ENCODE measurements at places on chromosomes 16 and 17. TPM values are rescaled to one million over a fixed set of nuclear protein-coding genes. Genes with fewer than 3 reads are reported as not detected.
A peak's percentile ranks its signal among the peaks of the same experiment; 100 is the strongest.

GRCh38 chr17:44120851-44121605 lies 2.4 kb downstream of the HDAC5 start:
- DNase-seq: no peak

DNA sequence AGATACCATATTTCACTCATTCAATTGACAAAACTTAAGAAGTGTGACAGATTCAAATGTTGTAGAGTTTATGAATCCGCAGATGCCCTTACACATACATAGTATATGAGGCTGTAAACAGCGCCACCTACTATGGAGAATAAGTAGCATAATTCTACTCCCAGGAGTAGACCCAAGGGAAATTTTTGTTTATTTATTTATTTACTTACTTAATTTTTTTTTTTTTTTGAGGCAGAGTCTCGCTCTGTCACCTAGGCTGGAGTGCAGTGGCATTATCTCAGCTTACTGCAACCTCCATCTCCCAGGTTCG lies 35.5 kb downstream of the GAN start:
- DNase-seq: no peak

DNA sequence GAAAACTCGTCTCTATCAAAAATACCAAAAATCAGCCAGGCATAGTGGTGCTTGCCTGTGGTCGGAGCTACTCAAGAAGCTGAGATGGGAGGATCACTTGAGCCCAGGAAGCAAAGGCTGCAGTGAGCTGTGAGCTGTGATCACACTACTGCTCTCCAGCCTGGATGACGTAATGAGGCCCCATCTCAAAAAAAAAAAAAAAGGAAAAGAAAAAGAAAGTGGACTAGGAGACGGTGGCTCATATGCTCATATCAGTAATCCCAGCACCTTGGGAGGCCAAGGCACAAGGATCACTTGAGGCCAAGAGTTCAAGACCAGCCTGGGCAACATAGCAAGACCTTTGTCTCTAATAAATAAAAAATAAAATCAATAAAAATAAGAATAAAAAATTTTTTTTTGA lies 8.8 kb upstream of the SUMO2 start:
- no peak for DNase-seq

GRCh38 chr16:73031155-73031866 lies 16.6 kb downstream of the ZFHX3 start:
- DNase-seq: no peak

- DNase-seq: no peak
Measured at GRCh38 chr17:2070241-2071023, 15.5 kb downstream of the HIC1 start.

DNA sequence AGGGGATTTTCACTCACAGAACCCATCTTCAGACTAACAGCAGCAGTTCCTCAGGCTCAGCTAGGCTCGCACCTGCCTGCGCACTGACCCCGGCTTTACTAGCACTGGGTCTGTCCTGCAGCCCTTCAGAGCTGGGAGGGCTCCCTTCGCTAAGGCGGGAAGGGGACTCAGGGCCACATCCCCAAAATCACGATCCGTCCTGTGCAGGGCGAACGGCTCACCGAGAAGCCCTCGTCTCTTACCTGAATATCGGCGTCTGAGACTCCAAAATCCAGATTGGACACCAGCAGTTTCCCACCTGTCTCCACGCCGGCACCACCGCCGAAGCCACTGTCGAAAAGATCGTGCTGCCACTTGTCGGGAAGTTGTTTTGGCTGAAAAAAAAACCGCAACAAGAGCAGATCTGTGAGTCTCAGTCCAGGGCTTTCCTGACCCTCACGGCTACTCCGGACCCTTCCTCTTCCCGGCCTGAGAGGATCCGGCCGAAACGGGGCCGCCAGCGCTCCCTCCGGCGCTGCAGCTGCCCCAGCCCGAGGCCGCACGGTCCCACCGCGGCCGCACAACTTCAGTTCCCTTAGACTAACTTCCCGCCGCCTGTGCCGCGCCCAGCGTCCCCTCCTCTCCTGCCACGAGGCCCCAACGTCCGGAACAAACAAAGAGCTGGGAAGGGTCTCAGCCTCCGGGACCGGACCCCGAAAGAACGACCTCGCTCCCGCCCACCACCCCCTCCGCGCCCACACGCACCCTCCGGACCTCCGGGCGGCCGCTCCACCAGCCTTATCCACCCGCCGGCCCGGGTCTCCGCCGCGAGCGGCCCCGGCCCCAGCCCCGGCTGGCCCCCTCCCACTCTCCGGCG lies 711 bp downstream of the ALYREF start:
- no peak for DNase-seq

DNA sequence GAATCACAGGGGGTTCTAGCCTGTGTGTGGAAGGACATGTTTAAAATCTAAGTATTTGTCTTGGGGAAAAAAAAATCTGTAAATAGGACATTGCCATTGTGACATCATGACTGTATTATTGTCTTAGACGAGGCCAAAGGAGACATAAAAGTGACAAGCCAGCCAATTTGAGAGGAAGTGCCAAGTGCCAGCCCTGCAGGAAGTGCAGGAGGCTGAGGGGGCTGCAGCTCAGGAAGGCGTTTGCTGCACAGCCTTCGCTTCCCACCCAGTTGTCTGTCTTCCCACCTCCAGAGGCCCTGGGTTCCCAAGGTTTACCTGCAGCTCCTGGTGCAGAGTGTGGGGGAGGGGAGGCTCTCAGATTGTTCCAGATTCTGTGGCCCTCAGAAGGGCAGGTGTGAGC lies 1.3 kb downstream of the ADCY7 start:
- no peak for DNase-seq

DNA sequence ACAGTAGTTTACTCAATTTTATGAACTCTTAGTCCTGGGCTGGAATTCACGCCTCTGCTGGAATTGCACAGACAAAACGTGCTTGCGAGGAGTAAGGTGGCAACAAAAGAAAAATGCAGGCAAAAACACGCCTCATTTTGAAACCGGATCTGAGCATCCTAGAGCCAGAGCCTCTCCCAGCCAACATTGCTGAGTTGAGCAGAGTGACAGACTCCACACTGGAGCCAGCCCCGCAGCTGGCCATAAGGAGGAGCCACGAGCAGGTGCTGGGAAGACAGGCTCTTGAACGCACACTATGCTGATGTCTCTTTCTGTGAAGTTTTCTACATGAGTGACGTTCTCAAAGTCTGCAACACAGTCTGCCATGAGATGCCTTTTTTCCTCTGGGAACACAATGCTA lies 14.6 kb upstream of the HSBP1 start:
- DNase-seq: no peak

DNA sequence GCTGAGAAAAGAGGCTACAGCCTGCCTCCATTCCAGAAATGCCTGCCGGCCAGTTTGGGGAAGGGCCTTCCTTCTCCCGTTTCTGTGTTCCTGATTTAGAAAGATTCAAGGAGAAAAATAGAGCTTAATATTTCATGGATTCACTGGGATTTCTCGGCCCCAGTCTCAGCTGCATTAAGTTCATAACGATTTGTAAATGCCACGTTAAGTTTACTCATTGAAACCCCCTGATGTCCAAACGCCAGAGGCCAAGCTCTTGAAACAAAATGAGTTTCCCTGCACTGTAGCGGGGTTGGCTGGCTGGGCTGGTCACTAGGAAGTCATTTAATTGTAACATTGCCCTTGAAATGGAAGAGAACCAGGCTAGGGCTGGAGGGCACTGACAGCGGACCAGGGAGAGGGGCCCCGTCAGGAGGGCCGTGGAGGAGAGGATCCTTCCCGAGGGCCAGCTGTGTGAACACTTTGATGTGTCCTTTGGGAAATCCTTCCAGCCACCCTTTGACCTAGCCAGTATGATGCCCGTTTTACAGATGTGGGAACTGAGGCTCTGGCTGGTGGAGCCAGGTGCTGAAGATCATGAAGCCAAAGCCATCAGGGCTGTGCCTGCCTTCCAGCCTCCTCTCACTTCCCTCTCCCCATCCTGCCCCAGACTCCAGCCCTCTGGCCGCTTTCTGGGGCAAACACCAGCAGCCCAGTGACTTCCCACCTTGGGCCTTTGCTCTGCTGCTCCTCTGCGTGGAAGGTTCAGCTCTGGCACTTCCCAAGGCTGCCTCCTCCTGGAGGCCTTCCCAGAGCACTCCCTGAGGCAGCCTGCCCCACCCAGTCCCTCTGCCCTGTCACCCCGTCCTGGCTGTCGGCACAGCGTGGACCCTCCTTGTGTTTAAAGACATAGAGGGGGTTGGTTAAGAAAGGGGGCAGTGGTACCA lies 220.6 kb downstream of the KATNIP start:
- no peak for DNase-seq

DNA sequence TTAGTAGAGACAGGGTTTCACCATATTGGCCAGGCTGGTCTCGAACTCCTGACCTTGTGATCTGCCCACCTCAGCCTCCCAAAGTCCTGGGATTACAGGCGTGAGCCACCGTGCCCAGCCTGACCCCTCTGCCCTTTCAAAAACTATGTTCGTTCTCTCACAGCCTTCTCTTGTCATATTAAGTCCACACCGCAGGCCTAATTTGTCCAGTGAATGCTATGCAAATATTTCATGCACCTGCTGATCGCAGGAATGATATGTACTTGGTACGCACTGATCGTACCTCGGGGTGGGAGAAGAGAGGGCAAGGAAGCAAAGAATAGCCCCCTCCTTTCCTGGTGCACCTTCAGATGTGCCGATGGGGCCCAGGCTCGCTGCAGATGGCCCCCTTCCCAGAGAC lies 3.0 kb upstream of the BIRC5 start:
- DNase-seq: no peak

DNA sequence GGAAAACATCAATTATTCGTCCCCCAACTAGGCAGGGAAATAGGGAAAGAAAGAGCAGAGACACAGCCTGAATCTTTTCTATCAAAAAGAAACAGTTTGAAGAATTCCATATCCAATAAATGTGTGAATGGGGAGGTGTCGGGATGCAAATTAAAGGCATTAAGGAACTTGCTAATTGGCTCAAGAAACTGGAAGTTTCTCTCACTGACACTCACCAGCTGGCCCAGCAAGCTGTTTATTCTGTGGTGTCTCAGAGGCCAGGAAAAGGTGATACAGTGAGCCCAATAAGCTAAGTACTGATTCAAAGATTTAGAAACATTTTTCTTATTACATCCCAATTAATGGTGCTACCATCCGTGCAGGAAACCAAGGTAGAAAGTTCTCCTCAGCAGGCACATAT lies 104.4 kb upstream of the CLEC3A start:
- DNase-seq: no peak

- DNase-seq: no peak
Measured at GRCh38 chr17:75825149-75825552, 19.1 kb downstream of the UNC13D start.

GRCh38 chr17:57284984-57285646 lies 28.8 kb downstream of the MSI2 start:
- DNase-seq: peak; percentile 54

DNA sequence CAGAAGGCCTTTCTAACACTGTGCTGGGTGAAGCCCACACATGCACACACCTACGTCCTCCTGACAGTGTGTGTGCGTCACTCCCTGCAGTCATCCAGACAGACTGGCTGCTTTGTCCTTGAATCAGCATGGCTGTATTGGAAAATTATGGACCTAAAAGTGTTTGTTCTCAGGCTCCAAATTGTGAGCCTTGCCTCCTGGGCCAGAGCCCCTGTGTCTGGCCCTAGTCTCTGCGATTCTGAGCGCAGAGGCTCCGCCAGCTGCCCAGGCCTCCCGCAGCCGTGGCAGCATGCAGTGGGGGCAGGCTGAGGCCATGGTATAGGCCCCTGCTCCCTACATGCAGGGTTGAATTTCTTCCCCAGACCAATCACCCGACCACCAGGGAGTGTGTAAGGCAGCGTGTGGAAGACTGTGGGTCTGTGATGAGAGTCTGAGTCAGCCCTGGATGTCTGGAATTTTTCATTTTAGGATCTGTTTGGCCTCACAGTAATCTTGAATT lies 166.9 kb downstream of the LGALS9B start:
- DNase-seq: no peak

DNA sequence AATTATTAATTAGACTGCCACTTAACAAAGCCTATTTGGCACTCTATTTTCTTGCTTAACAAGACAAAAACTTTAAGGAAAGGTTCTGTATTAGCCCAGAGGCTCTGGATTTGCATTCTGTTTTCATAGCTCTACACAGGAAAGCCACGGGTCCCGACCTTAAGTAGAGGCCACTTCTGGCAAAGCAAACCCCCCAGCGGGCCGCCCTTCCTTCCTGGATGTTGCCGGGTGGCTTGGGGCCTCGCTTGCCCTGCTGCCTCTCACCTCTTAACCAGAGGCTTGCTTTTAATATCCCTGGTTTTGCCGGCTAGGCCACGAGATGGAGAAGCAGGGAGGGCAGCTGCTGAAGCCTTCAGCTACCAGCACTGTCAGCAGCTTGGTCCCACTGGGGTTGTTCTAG lies 4.4 kb downstream of the RTN4RL1 start:
- DNase-seq: no peak

GRCh38 chr16:72021043-72021442 lies 12.5 kb downstream of the DHODH start:
- DNase-seq: no peak

DNA sequence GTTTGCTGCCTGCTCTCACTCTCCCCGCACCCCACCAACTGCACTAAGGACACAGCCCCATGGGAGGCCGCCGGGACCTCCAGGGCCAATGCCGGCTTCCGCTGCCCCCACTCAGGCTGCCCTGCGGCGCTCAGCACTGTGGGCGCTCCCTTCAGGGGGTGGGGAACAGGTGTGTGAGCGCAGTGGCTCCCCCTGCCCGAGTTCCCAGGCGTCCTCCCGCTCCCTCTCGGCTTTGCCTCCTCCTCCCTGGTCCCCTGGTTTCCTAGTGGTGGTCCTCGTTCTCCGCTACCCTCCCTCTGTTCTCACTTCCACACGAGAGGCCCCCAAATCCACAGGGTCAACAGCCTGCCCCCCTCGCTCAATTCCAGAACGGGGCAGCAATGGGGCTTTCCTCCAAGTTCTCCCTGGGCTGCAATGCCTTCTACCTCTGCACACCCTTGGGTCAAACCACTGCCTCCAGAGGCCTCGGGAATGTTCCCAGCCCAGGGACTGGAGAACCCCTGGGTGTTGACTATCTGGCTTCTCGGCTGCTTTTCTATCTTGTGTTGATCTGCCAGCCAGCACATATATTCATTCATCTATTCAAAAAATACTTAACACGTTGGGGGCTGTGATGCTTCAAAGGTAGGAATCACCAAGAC lies 9.9 kb downstream of the FOXJ1 start:
- no peak for DNase-seq

DNA sequence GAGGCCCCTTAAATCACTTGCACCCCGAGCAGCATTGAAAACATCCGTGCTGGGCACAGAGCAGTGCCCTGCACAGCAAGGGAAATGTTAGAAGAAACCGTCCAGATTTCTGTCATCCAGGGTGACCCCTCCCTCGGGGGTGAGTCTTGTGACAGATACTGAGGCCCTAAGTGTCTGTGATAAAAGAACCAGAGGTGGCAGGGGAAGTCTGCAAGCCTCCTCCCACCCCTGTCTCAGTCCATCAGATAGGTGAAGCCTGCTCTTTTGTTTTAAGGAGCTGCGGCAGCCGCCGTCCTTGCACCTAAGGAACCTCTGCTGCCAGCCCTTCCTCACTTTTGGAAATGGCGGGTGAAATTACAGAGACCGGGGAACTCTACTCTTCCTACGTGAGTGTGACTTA lies 845 bp upstream of the NAT9 start:
- no peak for DNase-seq

Gene GFAP
- total RNA-seq: 0.19 TPM

Gene SEPHS2
- 15.2 TPM for total RNA-seq

Gene PLXDC1
- 19.7 TPM for total RNA-seq

Gene GLP2R
- 0.05 TPM for total RNA-seq

Gene CLEC10A
- 8.6 TPM for total RNA-seq

Gene DLX4
- total RNA-seq: 0.09 TPM

Gene SLC9A5
- 0.09 TPM for total RNA-seq

Gene RHBDF1
- total RNA-seq: 1.9 TPM

Gene TPSG1
- not detected for total RNA-seq

Gene CES5A
- 0.09 TPM for total RNA-seq

Gene NLE1
- 11.2 TPM for total RNA-seq

Gene PRRT2
- total RNA-seq: 0.85 TPM
